SK-N-SH treated with all-trans-retinoic acid at 6 μM for 48 hours (cell line): ENCODE measurements at places on chromosomes 2 and 18.
A peak's percentile ranks its signal among the peaks of the same experiment; 100 is the strongest.

DNA sequence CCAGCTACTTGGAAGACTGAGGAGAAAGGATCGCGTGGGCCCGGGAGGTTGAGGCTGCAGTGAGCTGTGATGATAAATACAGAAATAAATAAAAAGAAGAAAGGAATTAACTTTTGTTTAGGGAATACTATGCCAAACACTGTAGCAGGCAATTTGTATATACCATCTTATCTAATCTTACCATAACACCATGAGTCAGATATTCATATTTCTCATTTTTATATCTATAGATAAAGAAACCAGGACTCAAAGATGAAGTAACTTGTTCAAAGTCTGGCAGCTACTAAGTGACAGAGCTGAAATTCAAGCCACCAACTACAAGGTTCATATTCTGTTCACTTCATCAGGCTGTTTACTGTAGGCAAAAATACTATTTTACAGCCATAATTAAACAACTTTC is 119.2 kb upstream of the SLC39A10 start:
- ATAC-seq: no peak

GRCh38 chr2:218569661-218570500 is 1.2 kb downstream of the CNOT9 start:
- ATAC-seq: peak; percentile 25

GRCh38 chr18:78543201-78543725 is 436.4 kb upstream of the SALL3 start:
- no peak for ATAC-seq

GRCh38 chr18:55997151-55997561 is 409.2 kb upstream of the TCF4 start:
- no peak for ATAC-seq

DNA sequence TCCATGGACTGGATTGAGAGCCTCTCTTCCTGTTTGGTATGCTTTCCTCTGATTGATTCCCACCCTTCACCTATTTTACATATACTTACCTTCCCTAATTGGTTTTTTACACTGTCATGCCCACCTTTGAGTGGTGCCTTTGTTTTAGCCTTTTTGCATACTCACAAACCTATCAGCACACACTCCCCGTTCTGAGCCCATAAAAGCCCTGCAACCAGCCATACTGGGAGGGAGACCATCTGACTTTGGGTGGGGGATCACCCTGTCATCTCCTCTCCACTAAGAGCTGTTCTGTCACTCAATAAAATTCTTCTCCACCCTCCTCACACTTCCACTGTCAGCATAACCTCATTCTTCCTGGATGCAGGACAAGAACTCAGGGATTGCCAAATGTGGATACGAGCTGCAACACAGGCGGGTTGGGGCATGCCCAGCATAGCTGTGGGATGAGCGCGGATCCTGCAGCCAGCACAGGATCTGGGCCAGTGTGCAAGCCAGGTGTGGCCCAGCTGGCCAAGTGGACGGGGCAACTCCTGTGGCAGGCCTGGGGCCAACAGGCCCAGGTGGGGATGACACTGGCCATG is 9.4 kb upstream of the MOB1A start:
- ATAC-seq: peak; percentile 74

DNA sequence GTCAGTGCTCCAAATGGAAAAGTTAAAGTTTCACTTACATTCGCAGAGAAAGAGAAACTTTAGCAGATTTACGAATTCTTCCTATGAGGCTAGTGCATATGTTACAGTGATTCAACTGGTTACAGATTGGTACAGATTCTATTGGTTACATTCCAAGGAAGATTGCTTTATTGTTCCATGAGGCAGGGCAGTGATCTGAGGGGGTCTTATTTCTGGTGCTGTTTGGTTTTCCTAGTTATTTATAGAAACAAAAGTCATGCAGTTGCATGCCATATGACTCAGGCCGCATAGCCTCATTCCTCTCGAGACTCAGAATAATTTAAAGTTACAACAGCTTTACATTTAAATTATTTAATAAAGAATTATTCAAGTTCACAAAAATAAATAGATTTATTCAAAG is 385.4 kb upstream of the SYT4 start:
- ATAC-seq: peak; percentile 71
